Heart left ventricle (tissue), 16 donors: ENCODE measurements at places on chromosomes 2 and 18. TPM values are rescaled to one million over a fixed set of nuclear protein-coding genes. Genes with fewer than 3 reads are reported as not detected.

Gene FBXO15
- 0.40 TPM for total RNA-seq

Gene SAG
- not detected for total RNA-seq

Gene MSTN
- 0.18 TPM for total RNA-seq

Gene ESPNL
- total RNA-seq = 0.13 TPM

Gene RGPD4
- not detected for total RNA-seq

Gene C18orf54
- 0.46 TPM for total RNA-seq

Gene CYP20A1
- 7.9 TPM for total RNA-seq

Gene NLRC4
- total RNA-seq = 0.67 TPM

Gene GCG
- not detected for total RNA-seq

Gene PDE11A
- 2.3 TPM for total RNA-seq

Gene TUBA3D
- total RNA-seq = 94.9 TPM

Gene DRC1
- 0.73 TPM for total RNA-seq

Gene ALPI
- not detected for total RNA-seq

Gene SMARCAL1
- 13.8 TPM for total RNA-seq

Gene PTPRN
- total RNA-seq = not detected

Gene KIF1A
- total RNA-seq = 25.8 TPM

Gene PLB1
- 1.3 TPM for total RNA-seq

Gene TRIM54
- total RNA-seq = 329 TPM

Gene TXNDC2
- total RNA-seq = not detected

Gene CABYR
- total RNA-seq = not detected

Gene PRSS56
- total RNA-seq = not detected

Gene CDCA7
- total RNA-seq = 0.12 TPM

Gene GPR39
- total RNA-seq = not detected

Gene GAD1
- 0.51 TPM for total RNA-seq

Gene NOP58
- total RNA-seq = 24.4 TPM
